Activated B cell treated with CpG ODN at 0.5 μM for 24 hours (primary cell): ENCODE measurements at places on chromosomes 3 and 15. TPM values are rescaled to one million over a fixed set of nuclear protein-coding genes. Genes with fewer than 3 reads are reported as not detected.

SKOR1 gene
- 0.53 and 0.64 TPM in 2 replicates for total RNA-seq

DNA sequence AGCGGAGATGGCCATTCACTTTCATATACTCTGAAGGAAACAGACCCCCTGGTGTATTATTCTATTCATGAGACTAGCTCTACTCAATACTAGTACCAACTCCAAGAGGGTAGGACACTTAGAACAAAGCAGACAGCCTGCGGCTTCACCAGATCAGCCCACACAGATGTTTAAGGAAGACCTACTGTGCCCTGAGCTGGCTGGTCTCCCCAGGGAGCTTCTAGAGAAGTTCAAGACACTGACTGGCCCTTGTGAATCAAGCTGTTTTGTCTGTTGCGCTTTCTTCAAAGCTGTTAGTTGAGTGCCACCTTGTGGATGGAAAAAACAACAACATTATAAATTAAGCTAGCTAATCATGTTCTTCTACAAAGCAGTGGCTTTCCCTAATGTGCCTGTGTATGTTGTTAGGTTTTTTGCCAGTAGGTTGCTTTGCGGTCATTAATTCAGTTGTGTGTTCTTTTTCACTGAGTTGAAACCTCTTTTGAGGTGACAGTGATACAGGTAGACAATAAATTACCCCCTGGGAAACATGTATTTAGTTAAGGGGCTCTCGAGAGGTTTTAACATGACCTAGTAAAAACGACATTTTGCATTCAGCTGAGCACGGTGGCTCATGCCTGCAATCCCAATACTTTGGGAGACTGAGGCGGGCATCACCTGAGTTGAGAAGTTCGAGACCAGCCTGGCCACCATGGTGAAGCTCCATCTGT lies 64.2 kb upstream of the MYZAP start:
- DNase-seq = peak; percentile 25

DNA sequence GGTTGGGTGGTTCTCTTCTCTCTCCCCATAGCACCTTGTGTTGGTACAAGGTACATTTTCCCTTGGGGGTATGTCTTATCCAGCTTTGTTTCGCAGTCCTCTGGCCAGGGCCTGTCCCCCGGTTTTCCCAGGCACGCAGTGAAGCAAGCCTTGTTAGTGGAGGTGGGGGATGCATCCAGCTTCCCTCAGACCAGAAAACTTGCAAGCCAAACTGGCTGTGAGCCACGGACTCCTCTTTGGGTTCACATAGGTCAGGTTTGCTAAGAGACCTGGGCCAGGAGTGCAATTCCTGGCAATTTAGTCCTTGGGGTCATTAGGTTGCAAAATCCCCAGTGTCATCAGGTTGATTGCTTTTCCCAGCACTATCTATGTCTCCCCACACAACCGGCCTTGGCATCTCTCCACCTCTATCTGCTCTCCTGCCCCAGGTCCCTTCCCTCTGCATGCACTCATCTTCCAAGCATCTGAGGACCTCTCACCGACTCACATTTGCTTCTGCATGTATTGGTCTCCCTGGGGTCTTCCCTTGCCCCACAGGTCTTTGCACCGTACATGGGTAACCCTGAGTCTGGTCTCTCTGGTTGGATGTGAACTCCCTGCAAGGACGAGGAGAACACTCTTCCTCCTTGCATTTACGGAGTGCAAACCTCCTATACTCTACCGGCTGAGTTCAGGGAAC lies 34.2 kb downstream of the BCL2L10 start:
- DNase-seq = no peak

GRCh38 chr15:59791755-59792154 lies 102.6 kb upstream of the BNIP2 start:
- DNase-seq = no peak

KBTBD12 gene
- 0.16 and 0.20 TPM in 2 replicates for total RNA-seq

UBA3 gene
- 86.6 and 91.9 TPM in 2 replicates for total RNA-seq

DPH3 gene
- 13.4 and 14.7 TPM in 2 replicates for total RNA-seq

DNA sequence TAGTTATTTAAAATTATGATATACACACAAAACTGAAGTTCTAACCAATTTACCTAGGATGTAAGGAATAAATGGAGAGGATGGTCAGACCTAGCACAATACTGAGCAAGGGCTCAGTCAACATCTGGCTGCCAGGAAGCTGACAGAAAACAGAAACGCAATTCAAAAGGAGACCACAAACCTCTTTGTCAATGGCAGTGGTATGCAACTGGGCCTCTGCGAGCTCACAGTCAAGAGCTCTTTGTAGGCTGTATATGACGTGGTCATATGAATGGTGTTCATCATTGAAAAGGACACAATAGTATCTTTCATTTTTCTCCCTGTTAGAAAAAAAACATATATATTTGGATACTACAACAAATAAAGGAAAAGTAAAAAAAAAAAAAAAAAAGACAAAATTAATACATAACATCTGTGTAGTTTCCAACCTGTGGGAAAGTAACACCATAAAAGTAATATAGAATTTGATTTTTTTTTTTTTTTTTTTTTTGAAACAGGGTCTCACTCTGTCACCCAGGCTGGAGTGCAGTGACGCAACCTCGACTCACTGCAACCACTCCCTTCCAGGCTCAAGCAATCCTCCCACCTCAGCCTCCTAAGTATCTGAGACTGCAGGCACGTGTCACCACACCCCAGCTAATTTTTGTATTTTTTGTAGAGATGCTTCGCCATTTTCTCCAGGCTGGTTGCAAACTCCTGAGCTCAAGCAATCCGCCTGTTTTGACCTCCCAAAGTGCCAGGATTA lies 37.9 kb downstream of the UBR1 start:
- no peak for DNase-seq

DNA sequence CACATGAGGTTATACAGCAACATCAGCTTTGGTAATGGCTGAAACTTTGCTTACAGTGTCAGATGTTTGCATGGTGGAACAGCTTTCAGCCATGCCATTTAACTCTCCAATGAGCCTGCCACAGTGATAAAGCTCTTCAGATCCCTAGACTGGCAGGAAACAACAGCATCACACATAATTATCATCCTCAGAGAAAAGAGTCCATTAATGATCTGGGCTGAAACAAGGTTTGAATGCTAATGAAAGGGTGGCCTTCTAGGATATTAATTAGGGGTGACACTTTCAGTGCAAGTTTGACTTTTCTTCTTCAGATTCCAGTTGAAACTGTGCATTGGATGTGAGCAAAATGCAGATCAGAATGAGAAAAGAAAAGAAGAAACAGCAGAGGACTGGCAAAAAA lies 166.6 kb downstream of the IGSF11 start:
- no peak for DNase-seq
